ENCODE measurements at places on chromosomes 4 and X.

DNA sequence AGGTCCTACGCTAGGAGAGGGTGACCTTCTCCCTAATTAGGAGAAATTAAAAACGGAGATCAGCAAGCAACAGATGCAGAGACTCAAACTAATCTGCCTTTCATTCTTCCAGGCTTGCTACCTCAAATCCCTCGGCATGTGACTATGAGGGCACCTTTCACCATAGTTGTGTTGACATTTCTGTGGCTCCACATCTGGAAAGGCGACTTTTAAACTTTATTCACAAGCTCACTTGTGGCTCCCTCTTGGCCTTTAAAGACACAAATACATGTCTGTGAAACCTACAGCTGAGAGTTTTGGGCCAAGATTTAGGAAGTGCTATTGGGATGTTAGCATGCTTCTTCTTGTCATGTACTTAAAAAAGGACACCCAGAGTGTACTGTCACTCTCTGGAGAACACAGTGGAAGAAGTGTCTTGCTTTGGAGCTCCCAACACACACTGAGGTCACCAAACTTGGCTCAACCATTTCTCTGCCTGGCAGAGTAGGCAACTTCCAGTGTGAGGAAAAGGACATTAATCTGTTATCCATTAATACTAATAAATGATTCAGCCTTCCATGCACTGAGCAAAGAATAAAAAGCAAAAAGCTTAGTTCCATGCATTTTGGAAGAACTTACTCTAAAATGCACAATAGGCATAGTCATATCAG is 60.1 kb downstream of the LDB2 start:
- no peak for DNase-seq

- DNase-seq, result no peak
Observed at GRCh38 chrX:74500067-74500466, 78.8 kb downstream of the SLC16A2 start.

GRCh38 chr4:32607978-32608377 is 1887.8 kb downstream of the PCDH7 start:
- DNase-seq, result no peak

- DNase-seq, result no peak
Observed at GRCh38 chr4:110415041-110415440, 60.9 kb upstream of the ENPEP start.

DNA sequence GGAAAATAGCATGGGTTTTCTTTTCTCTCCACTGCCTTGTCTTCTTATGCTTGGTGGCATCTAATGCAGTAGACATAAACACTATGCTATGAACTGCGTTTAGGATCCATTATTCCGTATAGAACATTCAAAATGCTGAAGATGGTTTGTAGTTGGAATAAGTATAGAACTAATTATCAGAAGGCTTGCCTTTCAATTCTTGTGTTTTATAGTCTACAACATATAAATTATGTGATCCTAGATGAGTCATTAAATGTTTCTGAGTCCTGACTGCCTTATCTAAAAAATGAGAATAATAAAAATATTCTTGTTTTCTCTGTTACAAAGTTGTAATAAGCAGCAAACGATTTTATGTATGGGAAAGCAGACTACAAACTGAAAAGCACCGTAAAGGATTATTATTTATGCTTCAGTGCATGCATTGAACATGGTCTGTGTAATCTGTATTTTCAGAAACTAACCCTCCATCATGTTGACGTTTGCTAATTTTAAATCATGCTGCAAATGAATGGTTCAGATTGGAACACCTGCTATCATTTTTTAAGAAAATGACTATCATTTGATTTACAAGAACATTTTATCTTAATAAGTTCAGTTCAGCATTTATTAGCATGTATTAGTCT is 335.9 kb upstream of the AADAT start:
- no peak for DNase-seq

DNA sequence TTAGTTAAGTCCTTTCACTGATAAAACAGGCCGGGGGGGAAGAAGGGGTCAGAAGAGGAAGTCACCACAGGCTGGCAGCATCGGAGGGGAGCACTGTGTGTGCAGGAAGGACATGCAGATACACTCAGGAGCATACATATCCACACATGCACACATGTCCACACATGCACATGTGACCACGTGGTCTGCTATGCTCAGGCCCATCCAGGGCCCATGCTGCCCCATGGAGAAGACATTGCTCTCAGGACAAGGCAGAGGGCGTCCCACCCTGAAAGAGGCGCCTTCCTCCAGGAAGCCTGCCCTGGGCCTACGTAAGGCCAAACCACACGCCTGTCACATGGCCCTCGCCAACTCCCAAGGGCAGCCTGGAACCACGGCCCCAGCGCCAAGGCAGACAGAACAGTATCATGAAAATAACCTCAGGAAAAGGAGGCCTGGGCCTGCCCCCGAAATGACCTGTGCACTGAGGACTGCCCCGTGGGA is 15.8 kb downstream of the WDR1 start:
- peak; percentile 74 for DNase-seq

DNA sequence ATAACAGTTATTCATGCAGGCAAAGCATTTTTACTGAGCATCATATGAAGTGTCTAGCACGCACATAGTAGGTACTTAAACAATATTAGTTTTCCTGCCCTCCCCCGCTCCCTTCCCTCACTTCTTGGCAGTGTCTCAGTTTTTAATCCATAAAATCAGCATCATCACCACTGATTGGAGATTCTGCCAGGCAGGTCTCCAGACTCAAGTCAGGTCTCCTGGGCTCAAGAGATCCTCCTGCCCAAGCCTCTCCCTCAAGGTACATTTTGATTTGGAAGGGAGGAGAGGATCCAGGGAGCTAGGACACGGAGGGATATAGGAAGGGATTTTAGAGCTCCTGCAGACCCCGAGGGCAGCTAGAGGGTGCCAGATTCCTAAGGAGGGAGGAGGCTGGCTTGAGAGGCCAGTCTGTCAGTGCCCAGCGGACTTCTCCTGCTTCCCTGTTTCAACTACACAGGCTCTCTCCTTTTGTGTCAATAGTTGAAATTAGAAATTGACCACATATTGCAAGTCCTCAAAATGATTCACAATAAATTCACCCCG is 4.4 kb upstream of the FAT1 start:
- no peak for DNase-seq

DNA sequence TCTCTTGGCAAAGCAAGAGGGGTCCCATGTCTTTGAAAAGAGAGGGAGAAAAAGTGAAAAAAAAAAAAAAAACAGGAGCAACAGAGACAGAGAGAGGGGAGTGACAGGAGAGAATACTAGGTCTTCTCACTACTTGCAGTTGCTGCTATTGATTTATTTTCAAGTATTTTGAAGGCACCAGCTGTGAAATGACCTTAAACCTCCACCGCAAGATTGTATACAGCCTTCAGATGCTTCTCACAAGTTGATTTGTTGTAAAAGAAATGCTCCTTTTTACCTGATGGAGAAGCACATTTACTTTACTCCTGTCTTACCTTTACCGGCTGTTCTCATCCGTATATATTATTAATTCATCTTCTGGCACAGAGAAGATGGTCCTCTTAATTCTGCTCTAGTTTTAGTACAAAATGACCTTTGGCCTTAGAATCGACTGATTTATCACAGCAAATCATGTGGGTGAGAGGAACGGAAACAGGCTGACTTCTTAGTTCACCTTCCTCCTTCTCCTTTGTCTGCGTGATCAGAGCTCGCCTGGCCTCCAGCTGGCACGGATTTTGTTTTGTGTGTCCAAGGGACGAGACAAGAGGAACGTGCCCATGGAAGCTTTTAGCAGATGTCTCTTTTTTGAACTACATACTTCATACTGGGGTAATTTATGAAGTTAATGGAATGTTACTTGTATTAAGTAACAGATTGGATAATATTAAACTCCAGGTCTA is 82.4 kb upstream of the PACRGL start:
- DNase-seq, result peak; percentile 70

DNA sequence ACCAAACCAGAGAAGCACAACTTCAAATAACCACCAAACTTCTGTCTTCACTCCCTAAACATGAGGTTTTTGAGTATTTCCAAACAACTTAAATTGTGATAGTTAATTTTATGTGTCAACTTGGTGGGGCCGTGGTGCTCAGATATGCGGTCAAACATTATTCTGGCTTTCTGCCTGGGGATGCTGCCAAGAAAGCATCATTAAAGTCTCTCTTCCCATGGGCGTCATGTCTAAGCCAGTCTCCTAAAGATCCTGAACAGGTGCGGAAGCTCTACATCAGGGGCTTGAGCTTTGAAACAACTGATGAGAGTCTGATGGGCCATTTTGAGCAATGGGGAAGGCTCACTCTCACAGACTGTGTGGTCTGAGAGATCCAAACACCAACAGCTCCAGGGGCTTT is 24.1 kb upstream of the SOD3 start:
- no peak for DNase-seq

DNA sequence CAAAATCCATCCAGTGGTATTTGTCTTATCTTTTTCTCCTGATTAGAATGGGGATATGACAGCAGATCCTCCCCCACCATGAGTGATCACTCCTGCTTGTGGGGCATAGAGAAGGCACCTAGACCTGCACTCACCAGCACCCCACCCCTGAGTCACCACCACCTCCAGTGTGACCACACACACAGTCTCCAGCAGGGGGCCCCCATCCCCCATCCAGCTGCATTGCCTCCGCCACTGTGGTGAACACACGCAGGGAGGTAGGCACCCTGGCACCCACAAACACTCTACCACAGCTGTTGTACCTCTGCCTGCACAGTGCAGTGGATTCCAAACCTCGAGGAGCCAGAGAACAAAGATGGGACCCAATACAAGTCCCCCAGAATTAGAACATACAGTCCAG is 9.0 kb upstream of the MAGEA8 start:
- peak; percentile 1 for DNase-seq

GRCh38 chrX:148382983-148383382 is 117.4 kb upstream of the AFF2 start:
- DNase-seq, result no peak

DNA sequence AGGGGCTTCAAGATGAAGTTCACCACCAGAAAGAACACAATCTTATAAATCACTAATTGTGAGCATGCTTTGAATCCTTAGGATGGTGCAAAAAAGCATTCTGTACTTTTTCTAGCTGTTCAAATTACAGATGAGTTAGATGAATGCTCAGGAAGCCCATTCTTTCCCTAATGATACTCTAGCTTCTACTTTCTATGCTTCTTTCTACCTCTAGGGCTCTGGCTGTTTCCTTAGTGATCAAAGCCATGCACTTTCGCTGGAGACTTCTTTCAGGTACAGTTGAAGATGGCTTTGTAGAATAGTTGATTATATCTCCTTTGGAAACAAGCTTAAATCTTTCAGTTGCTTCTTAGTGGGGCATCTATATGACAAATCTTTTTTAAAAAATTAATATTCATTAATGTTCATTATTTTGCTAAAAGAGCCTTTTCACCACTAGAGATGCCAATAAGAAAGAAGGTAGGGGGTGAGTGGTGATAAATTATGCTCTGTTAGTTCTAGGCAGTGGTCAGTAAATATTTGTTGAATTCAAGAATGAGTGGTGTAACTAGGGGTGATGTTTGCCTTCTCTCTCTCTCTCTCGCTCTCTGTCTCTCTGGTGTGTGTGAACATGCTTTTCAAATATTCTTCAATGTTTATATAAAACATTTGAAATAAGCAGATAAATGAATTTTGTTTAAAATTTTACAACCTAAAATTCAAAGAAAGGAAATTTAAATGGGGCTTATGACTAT is 169.4 kb downstream of the GLUD2 start:
- no peak for DNase-seq

- no peak for DNase-seq
Observed at GRCh38 chrX:116726806-116727205, 264.0 kb upstream of the CT83 start.

DNA sequence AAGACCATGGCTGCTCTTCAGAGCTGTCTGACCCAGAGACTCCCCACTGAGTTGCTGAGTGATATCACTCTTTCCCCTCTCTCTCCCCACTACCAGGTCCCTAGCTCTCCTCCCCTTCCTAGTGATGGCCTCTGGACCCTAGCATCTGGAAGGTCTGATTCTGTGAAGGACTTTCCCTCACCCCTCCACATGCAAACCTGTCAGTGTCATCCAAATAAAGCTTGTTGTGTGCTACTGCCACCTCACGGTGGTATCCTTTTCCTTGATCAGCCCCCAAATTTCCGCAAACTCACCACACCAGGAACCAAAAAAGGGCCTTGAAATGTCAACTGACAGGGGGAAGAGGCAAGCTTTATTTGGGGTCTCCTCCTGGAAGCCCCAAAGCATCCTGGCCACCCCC is 500.2 kb downstream of the IDS start:
- no peak for DNase-seq

DNA sequence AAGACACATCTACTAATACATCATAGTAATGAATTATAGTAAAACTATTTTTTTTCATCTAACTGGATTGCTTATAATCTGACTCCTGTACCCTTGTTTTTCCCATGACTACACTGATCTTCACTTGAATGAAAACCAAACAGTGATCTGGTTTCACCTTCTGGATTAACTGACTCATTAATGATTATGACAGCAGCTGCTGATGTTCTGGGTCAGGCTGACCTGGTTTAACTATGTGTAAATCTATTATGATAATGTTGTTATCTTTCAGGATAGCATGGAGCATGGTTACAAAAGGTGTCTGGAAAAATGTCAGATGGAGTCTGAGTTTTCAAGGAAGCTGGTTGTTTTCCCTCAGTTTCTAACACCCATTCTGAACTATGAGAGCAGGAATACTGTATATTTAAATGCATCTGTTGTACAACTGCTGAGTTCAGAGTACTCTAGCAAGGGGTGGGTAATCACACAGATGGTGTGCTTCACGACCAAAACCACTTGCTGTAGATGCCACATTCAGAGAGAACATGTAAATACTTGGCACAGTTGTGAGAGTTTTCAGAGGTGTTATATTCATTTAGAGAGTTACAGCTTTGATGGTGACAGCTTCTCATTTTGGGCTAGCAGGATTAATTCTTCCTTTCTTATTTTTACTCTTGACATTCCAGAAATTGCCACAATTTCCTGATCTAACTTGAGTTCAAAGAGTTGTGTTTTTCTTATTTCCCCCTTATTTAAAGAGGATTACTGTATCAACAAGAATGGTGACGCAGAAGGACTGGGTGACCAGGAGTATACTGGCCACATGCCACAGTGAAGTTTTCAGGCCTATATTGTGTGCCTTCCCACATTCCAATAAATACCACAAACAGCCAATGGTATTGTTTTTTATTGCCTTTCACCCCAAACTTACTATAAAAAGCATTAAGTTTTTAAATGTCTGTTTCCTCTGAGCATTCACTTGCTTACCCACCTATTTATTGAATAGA is 249.7 kb upstream of the TET2 start:
- DNase-seq, result no peak

DNA sequence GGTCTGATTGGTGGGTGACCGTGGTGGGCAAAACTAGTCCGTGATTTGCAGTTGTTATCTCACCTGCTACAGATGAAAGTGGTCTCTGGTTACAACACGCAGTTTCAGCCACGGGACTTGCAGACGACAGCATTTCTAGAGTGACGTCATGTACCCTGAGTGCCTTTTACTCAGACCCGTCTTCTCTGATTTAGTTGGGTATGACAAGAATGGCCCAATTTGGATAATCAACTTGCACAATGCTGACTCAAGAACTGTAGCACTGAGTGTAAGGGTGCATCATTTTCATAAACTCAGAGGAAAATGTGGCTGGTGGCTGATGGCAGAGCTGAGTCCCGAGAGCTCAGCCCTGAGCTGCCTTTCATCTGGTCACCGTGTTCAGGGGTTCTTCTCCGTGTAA is 281.4 kb upstream of the FRG1 start:
- DNase-seq, result peak; percentile 93

GRCh38 chrX:127568691-127569090 is 483.5 kb downstream of the ACTRT1 start:
- peak; percentile 61 for DNase-seq

Data from inflammatory macrophage treated with lipopolysaccharide for 4 hours (primary cell).